ENCODE measurements at places on chromosomes 6 and 20.
A peak's percentile ranks its signal among the peaks of the same experiment; 100 is the strongest.

DNA sequence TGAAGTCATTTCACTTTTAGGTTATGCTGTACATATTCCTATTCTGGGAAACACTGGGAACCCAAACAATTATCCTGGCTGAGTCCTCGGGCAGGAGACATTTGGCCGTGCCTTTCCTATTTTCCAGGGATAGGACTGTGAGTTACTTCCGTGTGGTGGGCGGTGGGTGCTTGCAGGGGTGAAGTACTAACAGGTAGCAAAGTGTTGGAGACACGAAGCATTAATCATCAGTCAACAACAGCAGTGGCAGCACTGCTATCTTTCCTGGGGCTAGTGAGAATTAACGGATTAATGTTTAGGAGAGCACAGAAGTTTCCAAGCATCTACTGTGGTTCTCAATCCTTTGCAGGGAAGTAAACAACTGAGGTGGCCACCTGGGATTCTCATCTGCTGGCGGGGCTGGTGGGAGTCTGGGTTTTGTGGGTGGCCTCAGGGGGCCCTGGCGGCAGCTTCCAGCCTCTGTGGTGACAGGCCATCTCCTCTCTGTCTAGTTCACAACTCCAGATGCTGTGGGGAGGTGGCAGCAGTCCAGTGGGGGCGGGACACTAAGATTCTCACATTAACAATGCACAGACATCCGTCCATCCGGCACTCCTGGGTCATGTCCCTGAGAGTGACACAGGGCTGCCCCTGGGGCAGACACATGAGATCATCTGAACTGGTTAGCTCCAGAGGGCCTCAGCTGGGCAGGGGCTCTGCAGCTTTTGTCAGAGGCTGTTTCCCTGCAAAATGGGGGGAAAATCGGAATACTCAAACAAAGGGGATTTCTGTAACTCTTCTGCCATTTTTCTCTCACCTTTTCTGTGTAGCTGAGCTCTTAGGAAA is 90.9 kb downstream of the GJA10 start:
- no peak for DNase-seq

GRCh38 chr20:63036291-63036690 is 29.5 kb upstream of the BHLHE23 start:
- DNase-seq: no peak

GRCh38 chr6:15907914-15908518 is 220.9 kb upstream of the MYLIP start:
- no peak for DNase-seq

- DNase-seq: no peak
Measured at GRCh38 chr20:36399147-36399968, 93.2 kb downstream of the DLGAP4 start.

DNA sequence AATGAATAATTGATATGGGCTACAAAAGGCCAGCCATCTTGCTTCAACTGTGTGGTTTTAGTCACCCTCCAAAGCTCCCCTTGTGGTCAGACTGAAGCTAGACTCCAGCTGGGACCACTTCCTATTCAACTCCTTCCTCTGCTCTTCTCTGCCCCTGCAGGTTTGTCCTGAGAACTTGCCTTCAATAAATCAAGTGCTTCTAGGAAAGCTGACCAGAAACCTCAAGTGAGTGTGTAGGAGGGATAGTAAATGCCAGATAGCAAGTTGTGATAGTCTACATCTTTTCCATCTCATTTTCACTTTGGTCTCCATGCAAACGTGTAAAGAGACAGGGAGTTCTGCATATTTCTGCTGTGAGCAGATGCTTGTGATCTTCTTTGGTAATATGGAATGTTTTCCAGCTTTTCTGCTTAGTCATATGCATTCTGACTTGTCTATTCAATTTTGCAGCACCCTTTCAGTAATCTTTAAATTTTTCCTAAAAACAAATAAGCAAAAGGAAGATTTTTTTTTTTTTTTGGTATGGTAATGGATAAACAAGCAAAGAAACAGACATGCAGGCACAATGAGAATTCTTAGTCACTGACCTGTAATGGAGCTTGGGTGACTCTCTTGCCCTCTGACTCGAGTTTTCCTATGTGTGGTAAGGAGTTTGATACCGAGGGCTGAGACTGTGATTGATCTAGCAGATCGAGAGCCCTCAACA is 201.3 kb upstream of the BTBD3 start:
- DNase-seq: no peak

GRCh38 chr6:14671261-14671681 is 553.7 kb downstream of the CD83 start:
- no peak for DNase-seq

DNA sequence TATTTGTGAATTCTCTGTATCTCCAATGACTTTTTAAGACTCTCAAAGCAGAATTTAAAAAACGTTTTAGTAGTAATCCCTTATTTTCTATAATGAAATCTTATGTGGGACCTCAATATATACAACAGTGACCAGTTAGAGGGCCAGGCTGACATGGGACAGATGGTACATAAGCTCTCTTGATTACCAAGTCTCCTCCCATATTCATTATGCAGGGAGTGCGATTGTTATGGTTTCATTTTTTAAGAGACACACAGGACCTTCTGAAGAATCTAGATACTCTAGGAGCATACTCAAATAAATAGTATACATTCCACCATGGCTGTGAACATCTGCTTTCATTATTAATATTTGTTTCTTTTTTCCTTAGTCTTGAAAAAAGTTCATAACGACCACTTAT is 43.5 kb downstream of the GCLC start:
- DNase-seq: no peak

DNA sequence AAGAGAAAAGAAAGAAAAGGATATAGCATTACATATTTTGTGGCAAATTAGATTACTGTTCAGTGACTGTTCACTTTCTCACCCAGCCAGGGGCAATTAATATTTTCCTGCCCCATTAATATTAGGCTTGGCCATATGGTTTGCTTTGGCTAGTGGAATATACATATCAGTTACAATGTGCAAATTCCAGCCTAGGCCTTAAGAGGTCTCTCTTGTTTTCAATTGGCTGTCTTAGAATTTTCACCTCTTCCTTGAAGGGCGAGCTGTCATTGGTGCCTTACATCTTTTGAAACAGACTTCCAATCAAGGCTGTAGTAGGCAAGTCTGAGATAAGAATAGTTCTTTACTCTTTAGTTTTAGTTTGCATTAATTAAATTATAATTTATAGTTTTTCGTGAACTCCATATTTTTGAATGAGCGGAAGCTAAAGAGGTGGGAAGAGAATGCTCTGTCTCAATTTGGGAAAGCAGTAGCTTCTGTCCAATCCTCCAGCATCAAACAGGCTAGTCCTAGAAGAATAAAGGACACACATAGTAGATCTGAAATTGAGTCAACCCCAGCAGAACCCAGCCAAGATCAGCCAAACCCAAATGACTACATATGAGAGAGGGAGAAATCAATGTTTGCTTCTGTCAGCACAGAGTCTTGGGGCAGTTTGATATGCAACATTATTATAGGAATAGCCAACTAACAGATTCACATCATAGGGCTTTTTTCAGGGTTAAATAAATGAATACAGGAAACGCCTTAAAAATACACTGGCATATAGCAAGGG is 6.3 kb upstream of the CSNK2A1 start:
- no peak for DNase-seq

- DNase-seq: no peak
Measured at GRCh38 chr6:129670634-129671033, 39.3 kb downstream of the ARHGAP18 start.

DNA sequence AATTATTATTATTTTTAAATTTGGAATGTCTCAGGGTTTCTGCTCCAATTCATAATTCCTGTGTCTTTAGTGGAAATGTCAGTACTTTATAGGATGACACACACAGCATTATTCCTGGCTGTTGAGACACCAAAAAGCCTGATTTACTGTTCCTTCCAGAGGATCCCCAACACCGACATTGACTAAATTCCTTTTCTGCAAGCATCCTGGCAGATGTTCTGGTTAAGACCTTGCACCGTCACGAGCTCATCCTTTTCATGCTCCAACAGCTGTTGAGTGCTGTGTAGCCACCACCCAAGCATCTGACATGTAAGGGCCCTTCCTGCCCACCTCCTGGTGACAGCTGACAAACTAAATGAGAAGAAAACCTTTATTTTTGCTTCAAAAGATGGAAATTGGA is 284.3 kb upstream of the SULF2 start:
- DNase-seq: no peak

- DNase-seq: no peak
Measured at GRCh38 chr6:56757588-56757984, 114.9 kb upstream of the DST start.

DNA sequence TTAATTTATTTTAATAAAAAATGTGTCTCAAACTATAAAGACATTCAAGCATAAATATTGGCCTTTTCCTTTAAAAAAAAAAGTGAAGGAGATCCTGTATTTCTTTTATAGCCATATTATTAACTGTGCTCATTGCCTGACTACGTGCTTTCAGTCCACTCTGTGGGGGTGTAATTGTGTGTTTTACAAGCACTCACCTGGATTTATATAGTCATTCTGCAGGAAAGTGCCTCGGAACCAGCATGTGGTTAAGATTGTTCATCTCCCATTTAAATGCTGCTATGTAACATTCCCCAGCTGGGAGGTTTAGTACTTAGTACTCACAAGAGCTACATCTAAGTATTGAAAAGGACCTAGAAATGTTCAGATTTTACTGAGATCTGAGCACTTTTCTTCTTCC is 47.9 kb upstream of the SLC22A16 start:
- no peak for DNase-seq

GRCh38 chr6:67131827-67132226 is 1424.8 kb upstream of the EYS start:
- no peak for DNase-seq

- DNase-seq: no peak
Measured at GRCh38 chr6:23590498-23591126, 535.4 kb upstream of the NRSN1 start.

DNA sequence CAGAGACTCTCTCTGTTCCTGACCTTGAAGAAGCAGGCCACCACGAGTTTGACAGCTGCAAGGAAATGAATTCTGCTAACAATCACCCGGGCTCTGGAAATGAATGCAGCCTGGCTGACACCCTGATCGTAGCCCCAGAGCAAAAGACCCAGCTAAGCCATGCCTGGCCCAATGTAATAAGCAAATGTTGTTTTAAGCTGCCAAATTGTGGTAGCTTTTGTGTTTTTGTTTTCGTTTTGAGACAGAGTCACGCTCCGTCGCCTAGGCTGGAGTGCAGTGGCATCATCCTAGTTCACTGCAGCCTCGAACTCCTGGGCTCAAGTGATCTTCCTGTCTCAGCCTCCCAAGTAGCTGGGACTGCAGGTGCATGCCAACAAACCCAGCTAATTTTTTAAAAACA is 3.3 kb upstream of the OXT start:
- DNase-seq: no peak

DNA sequence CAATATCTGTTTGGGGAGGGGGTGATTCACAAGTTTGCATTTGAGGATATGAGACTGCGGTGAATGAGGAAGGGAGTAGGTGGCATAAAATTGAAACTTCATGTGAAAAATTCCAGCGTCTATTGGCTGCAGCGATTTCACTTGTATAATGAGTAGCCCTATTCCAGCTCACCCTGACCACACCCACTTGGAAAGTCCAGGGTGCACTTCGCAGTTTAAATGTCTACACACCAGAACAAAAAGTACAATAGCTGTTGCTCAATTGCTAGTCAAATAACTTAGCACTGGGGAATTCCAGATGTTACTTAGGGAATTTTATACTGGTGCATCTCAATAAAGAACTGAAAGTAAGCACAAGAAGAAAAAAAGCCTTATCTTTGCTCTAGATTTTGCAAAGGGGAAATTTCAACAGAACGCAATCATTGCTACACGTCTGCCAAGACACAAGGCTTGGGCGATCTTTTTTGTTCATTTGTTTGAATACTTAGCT is 6.3 kb downstream of the TNFAIP3 start:
- no peak for DNase-seq

DNA sequence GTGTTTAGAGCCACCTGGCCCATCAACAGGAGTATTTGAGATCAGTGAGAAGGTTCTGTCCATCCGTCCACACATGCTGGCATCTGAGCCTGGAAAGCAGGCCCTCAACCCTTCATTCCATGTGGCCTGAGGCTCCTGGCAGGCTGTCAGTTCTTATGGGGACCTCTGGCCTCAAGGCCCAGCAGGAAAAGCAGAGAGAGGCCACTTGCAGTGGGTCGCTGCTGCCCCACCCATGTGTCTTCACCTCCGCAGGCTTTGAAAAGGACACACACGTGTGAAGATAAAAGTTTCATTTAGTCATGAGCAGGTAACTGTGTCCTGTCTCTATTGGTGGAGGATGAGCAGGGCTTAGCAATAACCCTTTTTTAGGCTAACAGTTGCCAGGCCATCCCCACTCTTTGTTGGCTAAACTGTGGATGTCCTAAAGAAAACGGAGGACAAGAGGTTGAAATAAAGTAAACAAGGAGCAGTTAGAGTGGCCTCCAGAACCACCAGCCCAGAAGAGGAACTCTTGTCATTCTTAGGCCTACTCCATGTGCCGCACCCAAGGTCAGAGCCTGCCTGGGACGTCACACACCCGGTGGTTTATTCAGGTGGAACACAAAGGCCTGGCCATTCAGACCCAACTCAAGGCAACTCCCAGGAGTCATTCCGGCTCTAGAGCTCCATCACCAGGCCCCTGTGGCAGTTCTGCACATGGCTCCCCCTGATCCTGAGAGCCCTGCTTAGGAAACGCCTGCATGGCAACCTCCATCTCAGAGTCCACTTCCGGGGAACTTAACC is 143.4 kb upstream of the CST7 start:
- no peak for DNase-seq

DNA sequence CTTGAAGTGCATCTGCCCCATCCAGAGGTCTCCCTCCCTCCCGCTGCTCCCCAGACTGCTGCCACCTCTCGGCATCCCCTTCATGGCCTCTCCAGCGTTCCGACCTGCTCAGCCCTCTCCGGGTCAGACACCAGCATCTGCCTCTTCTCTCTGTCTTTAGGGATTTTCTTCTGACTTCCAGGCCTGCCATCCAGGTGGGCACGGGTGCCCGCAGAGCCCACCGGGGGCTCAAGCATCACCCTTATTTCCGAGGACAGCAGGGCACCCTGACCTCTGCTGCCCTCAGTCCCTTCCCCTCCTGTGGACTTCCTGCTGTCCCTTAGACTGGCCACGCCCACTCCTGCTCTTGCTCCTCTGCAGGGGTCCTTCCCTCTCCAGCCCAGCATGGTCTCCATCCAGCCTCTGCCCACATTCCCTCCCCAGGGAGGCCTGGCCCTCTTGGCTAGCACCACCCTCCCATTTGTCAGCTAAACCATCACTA is 3.3 kb downstream of the NPEPL1 start:
- DNase-seq: no peak

DNA sequence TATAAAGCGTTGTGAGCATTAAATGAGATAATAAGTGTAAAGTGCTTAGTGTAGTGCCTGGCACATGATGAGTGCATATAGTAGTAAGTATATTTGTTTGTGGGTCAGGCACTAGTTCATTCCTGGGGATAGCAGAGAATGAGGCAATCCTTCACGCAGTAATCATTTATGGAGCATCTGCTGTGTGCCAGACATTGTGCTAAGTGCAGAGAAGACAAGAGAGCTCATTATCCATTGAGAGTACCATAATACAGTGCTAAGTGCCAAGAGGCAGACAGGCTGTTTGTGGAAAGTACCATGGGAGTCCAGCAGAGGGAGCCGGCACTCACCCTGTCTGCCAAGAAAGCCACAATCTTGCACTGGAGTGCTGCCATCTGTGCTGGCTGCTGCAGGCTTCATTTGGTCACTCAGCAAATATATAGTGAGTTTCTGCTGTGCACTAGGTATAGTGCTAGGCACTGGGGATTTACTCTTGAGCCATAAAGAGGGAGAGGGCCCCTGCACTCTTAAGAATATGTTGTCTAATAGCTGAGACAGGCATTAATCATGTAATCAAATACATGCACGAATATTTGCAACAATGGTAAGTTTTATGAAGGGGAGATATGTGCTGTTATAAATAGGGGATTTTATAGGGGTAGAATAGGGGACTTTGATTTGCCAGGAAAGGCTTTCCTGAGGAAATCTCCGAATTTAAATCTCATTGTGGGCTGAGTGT is 12.9 kb upstream of the MROH8 start:
- peak; percentile 16 for DNase-seq
